ENCODE measurements at places on chromosomes 12 and 14.

- ATAC-seq = peak; percentile 78
Measured at GRCh38 chr12:107349008-107349747, 255.8 kb upstream of the CRY1 start.

DNA sequence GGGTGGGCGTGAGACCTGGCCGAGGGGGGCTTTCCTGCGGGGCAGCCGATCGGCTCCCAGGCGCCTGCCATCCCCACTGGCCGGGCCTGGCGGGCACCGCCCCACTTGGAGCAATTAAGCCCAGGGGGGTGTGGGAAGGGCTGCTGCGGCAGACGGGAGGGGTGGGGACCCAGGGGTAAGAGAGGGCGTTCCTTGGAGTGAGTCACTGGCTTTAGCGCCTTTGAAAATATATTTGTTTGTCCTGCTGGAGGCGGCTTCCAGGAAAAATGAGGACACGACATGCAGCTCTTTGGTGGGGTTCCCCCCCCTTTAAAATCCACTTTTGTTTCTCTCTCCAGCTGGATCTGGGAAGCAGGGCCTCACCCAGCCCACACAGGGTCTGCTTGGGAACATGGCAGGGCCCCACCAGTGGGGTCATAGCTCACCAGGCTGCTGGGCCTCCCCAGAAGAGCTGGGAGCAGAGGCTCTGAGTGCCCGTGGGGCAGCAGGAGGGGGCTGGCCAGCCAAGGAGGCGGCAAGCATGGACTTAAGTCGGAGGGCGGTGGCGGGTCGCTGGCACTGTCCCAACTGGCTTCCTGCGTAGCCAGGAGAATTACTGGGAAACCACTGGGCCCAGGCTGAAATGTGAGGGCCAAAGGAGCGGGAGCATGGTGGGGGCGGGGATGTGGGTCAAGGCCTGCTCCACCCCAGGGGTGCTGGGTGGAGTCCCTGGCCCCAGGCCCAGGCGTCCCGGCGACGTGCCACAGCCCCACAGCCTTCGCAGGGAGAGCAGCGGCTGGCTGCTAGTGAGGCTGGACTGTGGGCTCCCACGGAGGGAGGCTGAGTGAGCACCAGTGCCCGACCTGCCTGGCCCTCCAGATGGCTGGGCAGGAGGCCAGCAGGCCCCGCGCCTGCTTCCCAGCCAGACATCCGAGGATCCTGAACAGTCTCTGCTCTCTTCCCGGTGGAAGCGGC, 128.0 kb downstream of the RFLNA start:
- peak; percentile 86 for ATAC-seq

GRCh38 chr12:51753980-51754675, 94.4 kb downstream of the FIGNL2 start:
- no peak for ATAC-seq

- no peak for ATAC-seq
Measured at GRCh38 chr12:42507565-42507964, 82.0 kb downstream of the PRICKLE1 start.

DNA sequence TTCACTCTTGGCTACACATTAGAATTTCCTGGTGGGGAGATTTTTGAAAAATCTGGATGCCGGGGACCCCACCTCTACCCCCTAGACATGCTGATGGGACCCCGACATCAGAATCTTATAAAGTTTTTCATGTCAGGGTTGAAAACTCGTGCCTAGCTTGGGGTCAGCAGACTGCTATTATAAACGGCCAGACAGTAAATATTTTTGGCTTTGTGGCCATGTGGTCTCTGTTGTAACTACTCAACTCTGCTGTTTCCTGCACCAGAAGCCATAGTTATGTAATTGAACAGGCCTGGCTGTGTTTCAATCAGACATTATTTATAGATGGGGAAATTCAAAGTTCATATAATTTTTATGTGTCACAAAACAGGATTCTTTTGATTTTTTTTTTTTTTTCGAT, 41.6 kb downstream of the ACACB start:
- no peak for ATAC-seq

DNA sequence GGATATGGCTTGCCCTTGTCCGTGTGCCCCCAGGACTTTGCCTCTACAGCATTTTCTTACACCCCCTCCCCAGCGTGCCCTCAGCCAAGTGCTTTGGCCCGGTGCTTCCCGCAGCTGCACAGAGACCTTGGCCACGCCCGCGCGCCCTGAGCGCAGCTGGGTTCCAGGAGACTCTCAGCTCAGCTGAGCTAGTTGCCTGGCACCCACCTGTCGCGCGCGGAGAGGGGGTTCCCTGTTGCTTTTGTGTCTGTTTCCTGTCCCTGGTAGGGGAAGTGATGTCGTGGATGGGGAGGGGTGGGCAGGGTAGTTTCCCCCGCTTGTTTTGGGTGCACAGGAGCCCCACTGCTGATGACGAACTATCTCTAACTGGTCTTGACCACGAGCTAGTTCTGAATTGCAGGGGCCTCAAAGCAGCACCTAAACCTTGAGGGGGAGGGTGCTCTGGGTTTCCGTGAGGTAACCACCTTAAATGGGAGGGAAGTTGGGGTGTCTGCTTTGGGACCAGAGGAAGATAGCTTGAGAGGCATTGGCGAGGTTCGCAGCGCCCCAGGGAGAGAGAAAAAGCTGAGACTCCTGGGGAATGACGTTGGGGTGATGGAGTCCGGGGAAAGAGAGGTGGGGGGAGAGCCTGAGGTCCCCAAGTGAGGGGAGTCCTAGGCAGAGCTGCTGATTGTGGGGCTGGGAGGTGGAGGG, 1.5 kb downstream of the DIO3 start:
- no peak for ATAC-seq

DNA sequence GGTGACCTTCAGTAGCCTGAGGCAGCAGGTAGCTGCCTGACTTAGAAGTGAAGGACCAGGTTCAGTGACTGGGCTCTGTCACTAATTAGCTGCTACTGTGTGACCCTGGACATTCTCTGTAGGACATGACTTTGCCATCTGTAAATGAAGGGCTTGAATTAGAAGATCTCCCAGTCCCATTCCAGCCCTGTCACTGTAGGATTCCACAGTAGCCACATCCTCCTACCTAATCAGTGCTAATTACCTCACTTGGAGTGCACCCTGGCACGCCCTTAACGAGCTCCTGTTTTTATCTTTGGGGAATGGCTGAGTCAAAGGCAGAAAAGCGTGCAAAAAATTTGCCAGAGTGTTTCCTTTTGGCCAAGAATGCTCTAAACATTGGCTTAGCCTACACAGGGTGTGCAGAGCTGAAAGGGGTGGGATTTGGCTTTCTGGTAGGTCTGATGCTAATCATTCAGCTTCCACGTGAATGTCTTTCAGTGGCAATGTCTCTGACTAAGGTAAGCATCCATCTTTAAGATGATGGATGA, 6.8 kb downstream of the NTF3 start:
- ATAC-seq = no peak

GRCh38 chr12:7219599-7220243, 30.2 kb downstream of the PEX5 start:
- ATAC-seq = peak; percentile 87

DNA sequence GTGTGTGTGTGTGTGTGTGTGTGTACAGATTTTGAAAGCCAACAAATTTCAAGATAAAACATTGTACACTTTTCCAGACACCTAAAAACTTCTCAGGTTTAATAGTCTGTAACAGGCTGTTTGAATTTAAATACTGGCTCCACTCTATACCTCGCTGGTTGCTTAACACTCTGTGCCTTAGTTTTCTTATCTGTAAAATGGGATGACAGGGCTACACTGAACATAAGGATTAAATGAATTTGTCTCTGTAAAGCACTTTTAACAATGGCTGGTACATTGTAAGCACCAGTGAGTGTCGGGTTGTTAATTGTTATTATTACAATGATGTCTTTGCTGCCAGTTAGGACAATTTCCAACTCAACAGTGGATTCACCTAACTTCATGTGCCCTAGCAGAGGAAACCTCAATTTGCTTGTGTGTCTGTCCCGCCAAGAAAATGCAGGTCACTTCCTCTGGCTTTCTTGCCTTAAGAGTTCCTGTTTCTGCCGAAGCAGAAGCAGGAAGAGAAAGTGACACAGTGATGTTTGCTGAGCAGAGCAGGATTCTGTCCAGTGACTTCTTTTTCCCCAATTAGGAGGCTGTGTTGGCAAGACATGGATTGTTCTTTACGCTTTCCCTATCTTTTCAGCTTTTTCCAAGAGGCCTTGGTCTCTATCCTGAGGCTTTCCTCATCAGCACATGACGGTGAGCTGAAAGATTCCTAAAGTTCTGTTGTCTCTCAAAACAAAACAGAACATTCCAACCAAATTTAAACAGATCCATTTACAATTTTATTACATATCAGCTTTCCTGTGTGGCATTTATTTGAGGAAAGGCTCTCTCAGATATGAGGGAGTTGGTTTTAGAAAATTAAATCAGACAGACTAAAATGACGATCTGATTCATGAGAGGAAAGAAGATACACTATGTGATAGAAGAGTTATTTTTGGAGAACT, 154.1 kb upstream of the ATP2B1 start:
- peak; percentile 45 for ATAC-seq

- no peak for ATAC-seq
Measured at GRCh38 chr14:54688229-54688628, 121.3 kb downstream of the SAMD4A start.

- ATAC-seq = no peak
Measured at GRCh38 chr12:45863332-45863731, 127.0 kb downstream of the SCAF11 start.

- ATAC-seq = no peak
Measured at GRCh38 chr14:81222691-81223090, 1.9 kb upstream of the GTF2A1 start.

GRCh38 chr14:104983231-104983721, 2.3 kb upstream of the CLBA1 start:
- ATAC-seq = no peak

DNA sequence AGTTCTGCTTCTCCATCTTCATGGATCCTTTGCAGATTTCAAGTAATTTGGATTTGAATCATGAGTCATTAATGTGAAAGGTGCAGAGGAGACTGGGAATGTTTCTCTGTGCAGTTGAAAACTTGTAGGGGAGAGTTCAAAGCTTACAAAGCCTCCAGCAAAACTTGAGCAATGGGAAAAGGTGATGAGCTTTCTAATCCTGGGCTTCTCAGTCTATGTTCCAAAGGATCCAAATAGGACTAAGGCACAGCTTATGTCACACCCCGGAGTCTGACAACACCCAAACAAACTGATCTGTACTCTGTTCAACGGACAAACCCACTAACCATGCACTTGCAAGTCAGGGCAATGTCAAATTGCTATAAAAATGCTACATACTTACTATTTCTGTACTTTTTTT, 134.8 kb downstream of the DUSP6 start:
- no peak for ATAC-seq

DNA sequence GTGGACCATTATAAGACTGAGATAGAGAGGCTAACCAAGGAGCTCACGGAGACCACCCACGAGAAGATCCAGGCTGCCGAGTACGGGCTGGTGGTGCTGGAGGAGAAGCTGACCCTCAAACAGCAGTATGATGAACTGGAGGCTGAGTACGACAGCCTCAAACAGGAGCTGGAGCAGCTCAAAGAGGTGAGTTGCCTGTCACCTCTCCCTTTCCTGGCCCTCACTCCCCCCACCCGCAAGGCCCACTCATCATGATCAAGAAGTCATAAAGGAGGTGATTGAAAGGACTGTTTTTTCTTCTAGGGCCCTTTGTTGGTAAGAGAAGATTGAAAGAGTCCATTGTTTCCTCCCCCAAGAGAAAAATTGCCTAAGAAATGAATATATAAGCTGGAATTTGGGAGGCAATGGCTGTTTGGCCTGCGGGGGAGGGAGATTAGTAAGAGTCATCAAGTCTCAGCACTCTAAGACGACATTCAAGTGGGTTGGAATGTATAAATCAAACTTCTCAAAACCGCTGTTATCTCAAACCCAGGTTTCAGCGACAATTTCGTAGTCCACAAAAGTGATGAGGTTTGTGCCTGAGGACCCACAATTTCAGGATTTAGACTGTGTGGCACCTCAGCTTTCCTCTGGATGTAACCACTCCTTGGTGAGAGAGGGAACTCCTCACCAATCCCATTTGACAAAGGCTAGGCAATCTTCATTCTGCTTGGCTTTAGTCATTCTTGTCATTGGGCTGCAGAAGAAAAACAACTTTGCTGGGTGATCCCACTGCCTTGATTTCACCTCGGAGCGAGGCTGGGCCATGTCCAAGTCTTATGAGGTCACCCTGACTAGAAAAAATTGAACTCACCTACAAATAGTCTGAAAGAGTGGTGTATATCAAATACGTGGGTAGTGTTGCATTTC, 966 bp downstream of the BICD1 start:
- peak; percentile 55 for ATAC-seq

DNA sequence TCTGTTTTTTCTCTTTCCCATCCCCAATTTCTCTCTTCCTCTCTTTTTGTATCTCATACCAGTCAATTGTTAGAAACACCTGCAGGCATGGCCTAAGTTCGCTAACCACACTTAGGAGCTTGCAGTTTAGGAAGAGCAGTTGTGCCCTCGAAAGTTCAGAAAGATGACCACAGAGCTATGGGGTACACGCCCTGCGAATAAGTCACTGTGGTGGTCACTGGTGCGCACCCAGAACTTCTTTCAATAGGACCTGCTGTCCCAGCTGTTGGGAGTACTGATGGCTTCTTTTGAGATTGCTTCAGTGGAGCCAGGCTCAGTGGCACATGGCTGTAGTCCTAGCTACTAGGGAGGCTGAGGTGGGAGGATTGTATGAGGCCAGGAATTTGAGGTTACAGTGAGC, 362.8 kb upstream of the TMTC1 start:
- no peak for ATAC-seq

DNA sequence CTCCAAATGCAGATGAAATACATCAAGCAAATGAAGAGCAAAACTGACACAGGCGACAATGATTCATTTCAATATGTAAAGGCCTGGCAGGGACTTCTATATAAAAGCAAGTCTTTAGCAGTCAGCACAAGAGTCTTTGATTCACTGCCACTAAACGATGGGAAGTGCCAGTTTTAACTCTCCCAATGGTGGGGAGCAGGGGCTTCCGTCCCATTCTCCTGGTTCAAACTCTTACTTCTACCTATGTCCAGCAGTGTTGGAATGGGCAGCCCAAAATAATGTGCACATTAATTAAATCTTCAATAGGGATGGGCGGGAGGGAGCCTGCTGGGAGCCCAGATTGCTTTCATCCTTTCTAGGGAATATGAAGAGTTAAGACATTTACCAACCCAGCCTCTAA, 97.5 kb upstream of the MDM1 start:
- ATAC-seq = no peak

DNA sequence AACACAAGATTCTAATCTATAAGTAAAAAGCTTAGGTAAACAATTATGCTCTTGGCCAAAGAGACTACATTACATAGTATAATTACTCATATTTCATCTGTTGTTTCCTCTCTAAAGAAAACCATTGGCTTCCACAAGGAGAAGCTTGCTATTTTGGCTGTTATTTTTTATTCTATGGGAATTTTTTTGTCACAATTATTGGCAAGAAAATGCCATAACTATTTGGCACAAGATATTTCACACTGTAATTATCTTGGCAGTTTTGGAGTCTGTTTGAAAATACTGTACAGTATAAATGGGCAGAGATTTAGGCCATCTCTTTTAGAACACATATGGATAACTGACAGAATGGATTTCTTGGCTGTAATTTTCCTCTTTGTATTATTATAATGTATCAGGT, 51.2 kb downstream of the KCNH5 start:
- no peak for ATAC-seq

GRCh38 chr14:66272221-66272620, 213.9 kb upstream of the CCDC196 start:
- ATAC-seq = no peak

- ATAC-seq = peak; percentile 24
Measured at GRCh38 chr14:77027538-77028383, 747 bp downstream of the IRF2BPL start.
